NCI-H82 (cell line): ENCODE measurements at places on chromosomes 13 and 19.

DNA sequence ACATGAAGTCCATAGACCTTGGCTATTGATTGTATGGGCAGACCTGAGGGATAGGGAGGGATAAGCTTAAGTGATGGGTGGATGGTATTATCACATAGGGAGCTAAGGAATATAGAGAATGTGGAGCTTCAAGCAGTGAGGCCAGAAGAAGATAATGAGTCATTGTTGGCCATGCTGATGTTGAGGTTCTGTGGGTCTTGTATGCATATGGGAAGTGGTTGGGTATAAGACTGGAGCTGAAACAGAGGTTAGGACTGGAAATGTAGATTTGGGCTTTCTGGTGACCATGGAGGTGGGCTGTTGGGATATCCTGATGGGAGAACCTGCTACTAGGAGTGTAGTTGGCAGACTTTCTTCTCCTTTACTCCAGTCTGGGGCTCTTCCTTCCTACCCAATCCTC is 73.7 kb upstream of the TSC22D1 start:
- DNase-seq: no peak

- no peak for DNase-seq
These were observed 212.4 kb downstream of the URI1 start for GRCh38 chr19:30154410-30154809.

DNA sequence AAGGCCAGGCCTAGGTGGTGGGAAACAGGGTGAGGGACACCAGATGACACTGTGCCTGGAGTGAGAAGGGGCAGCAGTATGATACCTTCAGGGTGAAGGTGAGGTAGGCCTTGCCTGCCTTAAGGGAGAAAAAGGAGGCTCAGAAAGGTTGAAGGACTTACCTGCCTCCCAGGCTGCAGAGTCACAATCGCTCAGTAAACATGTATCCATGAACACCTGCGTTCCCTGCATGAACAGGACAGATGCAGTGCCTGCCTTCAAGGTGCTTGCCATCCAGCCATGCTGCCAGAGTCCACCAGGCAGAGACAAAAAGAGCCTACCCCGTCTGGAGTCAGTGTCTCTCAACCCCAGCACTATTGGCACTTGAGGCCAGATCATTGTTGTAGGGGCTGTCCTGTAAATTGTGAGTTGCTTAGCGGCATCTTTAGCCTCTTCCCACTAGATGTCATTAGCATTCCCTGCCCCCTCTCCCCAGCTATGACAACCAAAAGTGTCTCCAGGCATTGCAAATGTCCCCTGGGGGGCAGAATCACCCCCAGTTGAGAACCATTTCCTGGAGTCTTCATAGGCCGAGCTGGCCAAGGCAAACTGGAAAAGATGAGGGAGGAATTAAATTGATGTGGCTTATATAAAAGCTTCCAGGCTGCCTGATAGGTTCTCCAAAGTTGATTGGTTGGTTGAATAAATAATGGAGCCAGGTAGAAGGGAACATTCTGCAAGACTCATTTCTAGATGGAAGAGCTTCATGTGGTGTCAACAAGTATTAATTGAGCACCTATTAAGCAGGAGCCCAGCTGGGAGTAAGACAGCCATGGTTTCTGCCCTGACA is 1.7 kb downstream of the MAP3K10 start:
- no peak for DNase-seq

DNA sequence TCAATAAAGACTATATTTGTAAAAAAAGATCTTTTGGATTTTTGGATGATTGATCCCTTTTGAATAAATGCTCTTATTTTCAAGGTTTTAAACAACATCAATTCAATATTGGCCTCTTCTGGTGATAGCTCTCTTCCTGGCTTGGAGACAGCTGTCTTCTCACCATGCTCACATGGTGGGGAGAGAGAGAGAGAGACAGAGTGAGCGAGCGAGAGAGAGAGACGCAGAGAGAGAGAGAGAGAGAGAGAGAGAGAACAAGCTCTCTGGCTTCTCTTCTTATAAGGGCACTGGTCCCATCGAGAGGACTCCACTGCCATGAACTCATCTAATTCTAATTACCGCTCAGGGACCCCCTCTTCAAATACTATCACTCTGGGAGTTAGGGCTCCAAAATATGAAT is 32.1 kb upstream of the FARP1 start:
- no peak for DNase-seq

- no peak for DNase-seq
These were observed 1551.3 kb upstream of the MIR17HG start for GRCh38 chr13:89796196-89796595.
